ENCODE measurements at places on chromosomes 12 and 14.
A peak's percentile ranks its signal among the peaks of the same experiment; 100 is the strongest.

DNA sequence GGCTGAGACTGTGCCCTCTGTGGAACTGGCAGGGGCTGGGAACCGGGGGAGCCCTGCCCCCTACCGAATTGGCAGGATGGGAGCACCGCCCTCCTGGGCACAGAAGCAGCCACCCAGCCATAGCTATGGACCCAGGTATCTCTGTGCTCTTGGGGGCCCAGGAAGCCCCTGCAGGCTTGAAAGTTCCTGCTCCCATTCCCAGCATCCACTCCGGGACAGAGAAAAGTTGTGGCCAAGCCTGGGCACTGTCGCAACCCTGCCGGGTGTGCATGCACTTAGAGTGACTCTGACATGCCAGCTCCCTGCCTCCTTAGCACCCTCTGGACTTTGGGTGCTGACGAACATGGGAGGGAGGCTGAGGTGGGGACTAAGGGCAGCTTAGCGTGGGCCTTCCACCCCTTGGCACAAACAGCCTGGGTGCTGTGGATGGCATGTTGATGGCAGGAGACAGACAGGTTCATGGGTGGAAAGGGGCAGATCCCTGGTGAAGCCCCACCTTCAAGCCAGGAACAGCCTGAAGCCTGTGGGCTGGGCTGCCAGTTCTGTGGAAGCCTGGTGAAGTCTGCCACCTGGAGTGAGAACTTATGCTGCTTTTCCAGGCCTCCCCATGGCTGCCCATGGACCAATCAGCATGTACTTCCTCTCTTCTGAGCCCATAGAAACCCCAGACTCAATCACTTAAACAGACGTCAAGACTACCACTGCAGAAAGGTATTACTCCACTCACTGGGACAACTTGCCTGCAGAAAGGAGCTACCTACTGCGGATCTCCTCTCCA is 279.0 kb downstream of the ATXN7L3B start:
- no peak for DNase-seq

GRCh38 chr14:37610945-37611523 is 15.6 kb downstream of the TTC6 start:
- DNase-seq, result no peak

DNA sequence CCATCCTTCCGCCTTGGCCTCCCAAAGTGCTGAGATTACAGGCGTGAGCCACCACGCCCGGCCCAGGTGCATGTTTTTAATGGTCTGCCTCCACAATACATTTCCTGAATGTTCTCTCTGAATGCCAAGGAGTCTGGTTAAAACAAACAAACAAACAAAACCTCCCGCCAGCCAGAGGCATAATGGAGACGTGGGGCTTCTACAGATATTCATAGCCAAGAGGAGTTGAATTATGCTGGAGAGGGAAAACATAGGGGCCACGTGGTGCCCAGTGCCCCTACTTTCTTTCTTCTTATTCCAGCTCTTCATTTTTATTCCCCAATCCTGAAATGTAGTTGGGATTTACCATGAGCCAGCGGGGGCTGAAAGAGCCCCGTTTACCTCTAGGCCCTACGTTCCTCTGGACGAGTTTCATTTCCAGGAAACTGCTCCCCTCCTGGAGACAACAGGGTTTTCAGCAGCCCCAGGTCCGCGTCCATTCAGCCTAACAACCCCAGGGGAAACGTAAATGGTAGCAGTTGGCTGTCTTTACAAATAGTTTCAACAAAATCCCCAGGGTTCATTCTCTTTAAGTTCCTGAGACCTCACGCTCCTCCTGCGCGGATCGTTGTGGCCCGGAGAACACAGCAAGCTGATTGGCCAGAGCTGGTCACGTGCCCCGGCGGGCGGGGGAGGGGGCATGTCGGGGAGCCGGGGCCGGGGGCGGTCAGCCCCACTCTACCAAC is 108.5 kb upstream of the ESRRB start:
- peak; percentile 50 for DNase-seq

GRCh38 chr12:107372229-107372658 is 278.9 kb upstream of the CRY1 start:
- DNase-seq, result no peak

- DNase-seq, result no peak
These were observed 618 bp upstream of the PGAM5 start for GRCh38 chr12:132710043-132710404.

DNA sequence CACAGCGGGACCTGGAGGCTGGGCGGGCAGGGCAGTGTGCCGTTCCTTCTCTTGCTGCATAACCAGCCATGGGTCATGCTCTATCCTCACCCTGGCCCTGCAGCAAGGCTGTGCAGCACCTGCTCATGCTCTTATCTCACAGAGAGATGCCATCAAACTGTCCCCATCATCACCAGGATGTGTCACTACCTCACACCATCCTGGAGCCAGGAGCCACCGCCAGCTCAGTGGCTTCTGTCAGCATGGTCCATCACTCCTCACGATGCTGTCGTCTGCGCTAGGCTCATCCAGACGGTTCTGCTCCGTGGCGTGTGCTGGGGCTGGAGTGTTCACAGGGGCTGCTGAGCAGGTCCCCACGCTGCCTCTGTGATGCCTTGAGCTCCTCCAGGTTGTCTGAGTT is 77.2 kb upstream of the DYNC1H1 start:
- no peak for DNase-seq

DNA sequence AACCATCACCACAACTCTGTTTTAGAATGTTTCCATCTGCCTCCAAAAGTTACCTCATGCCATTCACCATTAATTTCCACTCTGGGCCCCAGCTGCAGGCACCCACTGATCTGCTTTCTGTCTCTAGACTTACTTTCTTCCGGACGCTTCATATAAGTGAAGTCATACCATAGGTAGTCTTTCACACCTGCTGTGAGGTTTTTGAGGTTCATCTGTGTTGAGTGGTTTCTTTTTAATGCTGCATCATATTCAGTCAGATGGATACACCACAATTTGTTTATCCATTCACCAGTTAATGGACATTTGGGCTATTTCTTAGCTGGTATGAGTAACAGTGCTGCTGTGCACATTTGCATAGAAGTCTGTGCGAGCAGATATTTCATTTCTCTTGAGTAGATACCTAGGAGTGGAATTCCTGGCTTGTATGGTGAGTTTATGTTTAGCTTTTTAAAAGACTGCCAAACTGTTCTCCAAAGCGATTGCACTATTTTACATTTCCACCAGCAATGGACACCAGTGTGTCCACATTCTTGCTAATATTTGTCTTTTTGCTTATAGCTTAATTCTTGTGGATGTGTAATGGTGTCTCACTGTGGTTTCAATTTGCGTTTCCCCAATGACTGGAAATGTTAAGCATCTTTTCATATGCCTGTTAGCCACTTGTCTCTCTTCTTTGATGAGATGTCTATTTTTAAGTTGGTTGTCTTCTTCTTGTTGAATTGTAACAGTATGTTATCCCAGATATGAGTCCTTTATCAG is 48.3 kb downstream of the ZFYVE21 start:
- DNase-seq, result no peak

DNA sequence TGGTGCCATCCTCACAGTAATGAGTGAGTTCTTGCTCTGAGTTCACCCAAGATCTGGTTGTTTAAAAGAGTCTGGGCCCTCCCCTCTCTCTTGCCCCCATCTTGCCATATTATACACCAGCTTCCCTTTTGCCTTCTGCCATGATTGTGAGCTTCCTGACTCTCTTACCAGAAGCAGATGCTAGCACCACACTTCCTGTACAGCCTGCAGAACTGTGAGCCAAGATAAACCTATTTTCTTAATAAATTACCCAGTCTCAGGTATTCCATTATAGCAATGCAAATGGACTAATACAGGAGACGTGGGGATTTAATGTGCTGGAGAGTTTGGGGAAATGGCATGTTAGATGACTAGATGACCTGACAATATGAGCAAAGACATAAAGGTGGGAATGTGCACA is 12.8 kb downstream of the SLC4A8 start:
- no peak for DNase-seq

DNA sequence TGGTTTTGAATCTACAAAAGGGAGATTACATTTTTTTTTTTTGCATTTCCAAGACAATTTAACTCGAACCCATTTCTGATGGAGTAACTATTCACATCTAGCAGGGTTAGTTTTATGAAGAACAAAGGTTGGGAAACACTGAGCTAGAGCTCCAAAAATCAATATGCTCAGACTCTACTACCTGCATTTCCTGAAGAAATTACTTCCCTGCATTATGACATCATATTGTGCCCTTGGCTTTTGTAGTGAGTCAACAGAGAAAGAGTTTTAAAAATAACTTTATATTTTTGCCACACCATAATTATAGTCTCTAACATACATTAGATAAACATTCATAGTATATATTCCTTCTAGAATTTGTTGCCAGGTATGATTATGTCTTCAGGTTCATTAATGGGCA is 14.8 kb downstream of the GRIP1 start:
- DNase-seq, result no peak

DNA sequence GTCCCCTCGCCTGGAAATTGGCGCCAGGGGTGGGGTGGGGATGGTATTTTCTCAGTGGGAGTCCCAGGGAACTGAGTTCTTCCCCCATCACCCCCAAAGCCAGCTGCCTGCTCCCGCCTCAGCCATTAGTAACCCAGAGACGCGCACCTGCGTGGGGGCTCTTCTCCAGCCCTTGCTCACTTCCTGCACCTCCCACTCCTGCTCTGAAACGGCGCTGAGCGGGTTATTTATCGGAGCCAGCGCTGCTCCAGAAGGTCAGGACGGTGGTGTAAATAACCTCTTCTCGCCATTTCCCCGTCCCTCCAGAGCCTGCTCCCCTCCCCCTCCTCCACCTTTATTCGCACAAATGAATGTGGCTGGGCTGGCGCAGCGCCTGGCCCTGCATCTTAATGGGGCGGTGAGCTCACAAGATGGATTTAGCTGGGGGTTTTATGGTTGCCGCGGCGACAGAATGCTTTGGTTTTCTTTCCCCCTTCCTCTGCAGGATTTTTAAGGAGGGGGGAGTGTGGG is 12.2 kb downstream of the GPR84 start:
- DNase-seq, result peak; percentile 80

- no peak for DNase-seq
These were observed 118.9 kb downstream of the UNC79 start for GRCh38 chr14:93549595-93549994.

- no peak for DNase-seq
These were observed 287.8 kb downstream of the NAV3 start for GRCh38 chr12:78118486-78118885.

- DNase-seq, result peak; percentile 90
These were observed 2.3 kb upstream of the HSPB8 start for GRCh38 chr12:119176267-119177055.
